ENCODE measurements at places on chromosomes 12 and 14. TPM values are rescaled to one million over a fixed set of nuclear protein-coding genes. Genes with fewer than 3 reads are reported as not detected.

The BCL11B gene
- 27.0 TPM for total RNA-seq

The MANSC4 gene
- total RNA-seq, result 0.47 TPM

The FOXM1 gene
- 1.1 TPM for total RNA-seq

The RERG gene
- 2.2 TPM for total RNA-seq

The WASHC3 gene
- 55.1 TPM for total RNA-seq

- no peak for DNase-seq
These were observed 31.5 kb downstream of the MEG3 start for GRCh38 chr14:100857233-100857922.

DNA sequence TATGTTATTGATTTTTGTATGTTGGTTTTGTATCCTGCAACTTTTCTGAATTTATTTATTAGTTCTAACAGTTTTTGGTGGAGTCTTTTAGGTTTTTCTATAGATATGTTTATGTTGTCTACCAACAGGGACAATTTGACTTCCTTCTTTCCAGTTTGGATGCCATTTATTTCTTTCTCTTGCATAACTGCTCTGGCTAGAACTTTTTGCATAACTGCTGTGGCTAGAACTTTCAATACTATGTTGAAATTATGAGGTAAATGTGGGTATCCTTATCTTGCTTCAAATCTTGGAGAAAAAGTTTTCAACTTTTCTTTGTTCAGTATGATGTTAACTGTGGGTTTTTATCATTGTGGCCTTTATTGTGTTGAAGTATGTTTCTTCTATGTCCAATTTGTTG, 39.9 kb upstream of the PLBD1 start:
- DNase-seq, result no peak

DNA sequence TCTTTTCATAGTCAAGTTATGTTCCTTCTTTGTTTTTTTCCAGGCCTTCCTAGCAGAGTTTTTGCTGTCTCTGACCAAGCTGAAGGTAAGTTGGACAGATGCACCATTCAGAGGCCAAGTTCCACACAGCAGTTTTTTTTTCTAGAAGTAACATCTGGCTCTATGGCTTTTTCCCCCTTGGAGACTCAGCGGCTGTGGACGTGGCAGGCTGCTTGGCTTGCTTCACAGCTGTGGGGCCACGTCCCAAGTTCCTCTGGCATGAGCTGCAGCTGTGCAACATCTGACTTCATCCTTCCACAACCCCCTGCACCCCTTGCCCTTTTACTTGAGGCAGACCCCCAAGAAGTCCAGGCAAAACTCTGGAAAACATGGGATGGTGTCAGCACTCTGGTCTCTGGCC, 24.2 kb upstream of the RHOJ start:
- no peak for DNase-seq

- DNase-seq, result no peak
These were observed 252.6 kb downstream of the FOXN3 start for GRCh38 chr14:89164168-89165073.

DNA sequence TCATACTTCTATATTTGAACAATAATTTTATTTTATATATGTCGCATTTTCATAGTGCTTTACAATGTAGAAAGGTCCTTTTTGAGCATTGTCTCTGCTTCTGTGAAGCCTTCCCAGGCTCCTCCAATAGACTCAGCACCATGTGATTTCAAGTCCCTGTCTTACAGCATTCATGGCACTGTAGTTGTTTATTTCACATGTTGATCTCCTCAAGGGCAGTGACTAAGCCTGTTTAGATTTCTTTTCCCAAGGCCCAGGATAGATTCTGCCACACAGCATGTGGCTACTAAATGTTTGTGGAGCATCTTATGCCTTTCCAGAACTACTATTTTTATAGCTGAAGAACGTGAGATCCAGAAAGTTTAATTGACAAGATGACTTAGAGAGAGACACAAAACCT, 391.7 kb downstream of the TMEM117 start:
- no peak for DNase-seq

DNA sequence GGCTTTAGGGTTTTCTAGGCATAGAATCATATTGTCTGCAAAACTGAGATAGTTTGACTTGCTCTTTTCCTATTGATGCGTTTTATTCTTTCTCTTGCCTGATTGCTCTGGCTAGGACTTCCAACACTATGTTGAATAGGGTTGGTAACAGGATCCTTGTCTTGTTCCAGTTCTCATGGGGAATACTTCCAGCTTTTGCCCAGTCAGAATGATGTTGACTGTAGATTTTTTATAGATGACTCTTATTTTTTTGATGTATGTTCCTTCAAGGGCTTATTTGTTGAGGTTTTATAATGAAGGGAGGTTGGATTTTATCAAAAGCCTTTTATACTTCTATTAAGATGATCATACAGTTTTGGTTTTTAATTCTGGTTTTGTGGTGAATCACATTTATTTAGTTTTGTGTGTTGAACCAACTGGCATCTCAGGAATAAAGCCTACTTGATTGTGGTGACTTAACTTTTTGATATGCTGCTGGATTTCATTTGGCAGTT, 478.2 kb downstream of the TMEM117 start:
- DNase-seq, result no peak

GRCh38 chr12:52558781-52559445, 6.0 kb upstream of the KRT71 start:
- no peak for DNase-seq

DNA sequence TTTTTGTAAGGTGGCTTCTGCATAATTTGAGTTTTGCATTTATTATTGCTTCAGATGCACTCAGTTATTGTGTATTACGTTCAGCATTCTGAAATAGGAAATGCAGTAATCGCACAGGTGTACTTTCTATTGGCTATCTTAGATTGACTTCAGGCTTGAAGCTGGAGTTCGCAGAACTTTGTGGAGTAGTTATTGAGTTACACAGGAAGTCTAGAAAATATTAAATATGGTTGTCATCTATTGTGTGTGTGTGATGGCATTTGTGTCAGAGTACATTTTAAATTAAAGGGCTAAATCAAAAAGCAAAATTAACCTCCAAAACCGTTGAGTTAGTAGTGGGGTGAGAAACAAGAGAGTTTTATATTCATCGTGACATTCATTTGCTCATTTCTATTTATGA, 2.7 kb downstream of the ARID2 start:
- no peak for DNase-seq

DNA sequence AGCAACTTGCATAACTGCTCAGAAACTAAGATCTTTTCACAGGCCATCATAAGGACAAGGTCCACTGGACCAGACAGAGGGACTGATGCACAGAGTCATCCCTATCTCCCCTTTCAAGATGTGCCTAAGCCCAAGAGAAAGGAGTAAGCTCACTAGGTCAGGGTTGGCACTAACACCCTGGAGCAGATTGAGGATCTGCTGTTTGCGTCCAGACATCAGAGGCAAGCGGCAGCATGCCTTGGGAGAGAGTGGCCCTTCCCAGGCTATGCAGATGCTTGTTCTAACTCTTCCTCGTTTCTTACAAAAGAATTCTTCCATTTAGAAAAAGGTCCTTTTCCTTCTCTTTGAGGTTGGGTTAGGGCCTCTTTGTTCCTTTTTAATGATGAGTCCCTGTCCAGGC, 187.2 kb downstream of the KCNA5 start:
- DNase-seq, result no peak

- no peak for DNase-seq
These were observed 7.0 kb downstream of the NACA start for GRCh38 chr12:56718149-56718548.

DNA sequence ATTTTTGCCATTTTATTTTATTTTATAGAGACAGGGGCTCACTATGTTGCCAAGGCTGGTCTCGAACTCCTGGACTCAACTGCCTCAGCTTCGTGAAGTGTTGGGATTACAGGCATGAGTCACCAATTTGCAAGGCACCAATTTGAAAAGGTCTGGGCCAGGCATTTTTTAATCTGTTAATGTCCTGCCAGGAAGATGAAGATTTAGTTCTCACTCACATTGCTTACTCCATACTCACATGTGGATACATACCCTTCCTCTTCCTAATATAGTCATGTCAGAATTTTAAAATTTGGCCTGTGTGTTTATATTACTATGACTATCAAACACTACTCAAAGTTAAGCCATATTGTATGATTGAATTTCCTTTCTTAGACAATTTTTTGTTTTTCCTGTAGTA, 15.3 kb upstream of the EML1 start:
- DNase-seq, result no peak

DNA sequence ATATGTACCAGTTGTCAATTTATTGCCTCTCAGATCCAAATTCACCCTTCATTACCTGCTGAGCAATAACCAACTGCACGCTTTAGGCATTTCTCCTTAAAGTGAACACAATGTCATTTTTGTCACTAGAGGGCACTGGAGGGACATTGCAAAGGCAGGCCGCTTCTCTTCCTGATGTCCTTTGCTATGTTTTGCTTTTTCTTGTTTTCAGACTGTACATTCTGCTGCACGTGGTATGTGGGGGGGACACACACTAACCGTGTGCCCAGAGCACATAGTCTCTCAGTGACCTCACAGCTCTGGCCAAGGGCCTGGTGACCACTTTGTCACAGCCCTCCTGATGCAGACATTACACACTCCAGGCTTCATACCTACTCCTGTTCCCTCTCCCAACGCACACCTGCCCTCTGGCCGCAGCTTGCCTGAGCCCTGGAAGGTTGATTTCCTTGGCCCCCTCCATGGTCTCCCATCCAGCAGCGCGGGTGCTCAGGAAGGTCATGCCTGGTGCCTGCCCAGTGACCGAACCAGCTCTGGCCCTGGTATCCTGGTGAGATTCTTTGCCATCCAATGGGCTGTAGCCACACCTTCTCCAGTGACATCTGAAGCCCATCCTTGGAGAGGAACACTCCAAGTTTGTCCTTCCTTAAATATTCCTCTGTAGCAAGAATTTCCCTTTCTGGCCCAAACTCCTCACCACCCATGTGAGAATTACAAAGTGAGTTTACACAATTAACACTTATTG, 39.9 kb downstream of the MYO1H start:
- DNase-seq, result no peak

DNA sequence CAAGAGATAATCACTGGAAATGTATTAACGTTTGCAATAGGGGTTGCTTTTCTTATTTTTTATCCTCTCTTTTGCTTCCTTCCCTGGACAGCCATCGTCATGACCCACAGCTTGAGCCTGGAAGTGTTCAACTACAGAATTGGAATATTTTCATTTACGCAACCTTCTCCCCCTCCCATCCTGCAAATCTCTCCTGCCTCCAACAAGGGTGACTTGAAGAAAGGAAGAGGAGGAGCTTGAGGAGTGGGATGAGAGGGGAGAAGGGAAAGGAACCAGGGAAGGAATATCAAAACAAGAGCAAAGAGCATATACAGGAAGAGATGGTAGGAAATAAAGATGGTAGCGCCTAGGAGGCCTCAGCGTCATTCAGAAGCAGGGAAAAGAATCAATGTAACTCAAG, 1.6 kb upstream of the MANSC4 start:
- DNase-seq, result no peak

- no peak for DNase-seq
These were observed 13.2 kb downstream of the CLEC4E start for GRCh38 chr12:8527250-8528130.

GRCh38 chr14:44494137-44494536, 12.9 kb downstream of the FSCB start:
- no peak for DNase-seq

- DNase-seq, result no peak
These were observed 81.4 kb downstream of the KIF26A start for GRCh38 chr14:104219731-104220214.

DNA sequence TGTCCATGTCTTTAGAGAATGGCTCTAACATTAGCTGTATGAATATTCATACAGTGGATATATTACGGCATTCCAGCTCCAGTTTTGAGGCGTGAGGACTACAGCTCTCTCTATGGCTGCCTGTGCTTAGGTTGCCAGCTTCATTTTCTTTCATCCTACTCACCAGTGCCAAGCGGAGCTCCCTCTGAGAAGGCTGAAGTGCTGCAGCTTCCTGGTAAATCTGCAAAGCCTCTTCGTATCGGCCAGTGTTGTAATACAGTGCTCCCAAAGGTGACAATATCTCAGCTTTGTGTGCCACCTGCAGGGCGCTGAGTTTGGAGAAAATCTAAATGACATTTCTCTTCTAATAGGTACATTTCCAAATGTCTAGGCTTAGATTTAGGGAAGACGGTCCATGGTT, 19.8 kb upstream of the OVCH1 start:
- DNase-seq, result peak; percentile 5

- DNase-seq, result no peak
These were observed 65.5 kb upstream of the MDM1 start for GRCh38 chr12:68397566-68398158.

DNA sequence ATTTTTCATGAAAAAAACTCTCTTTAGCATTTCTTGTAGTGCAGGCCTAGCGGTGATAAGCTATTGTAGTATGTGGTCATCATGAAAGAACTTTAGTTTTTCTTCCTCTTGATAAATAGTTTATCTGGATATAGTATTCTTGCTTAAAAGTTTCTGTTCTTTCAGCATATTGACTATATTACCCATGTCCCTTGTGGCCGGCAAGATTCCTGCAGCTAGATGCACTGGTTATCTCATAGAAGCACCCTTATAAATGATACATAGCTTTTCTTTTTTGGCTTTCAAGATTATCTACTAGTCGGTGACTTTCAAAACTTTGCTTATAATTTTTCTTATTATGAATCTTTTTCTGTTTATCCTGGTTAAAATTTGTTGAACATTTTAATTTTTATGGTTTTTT, 234.8 kb downstream of the ALG10 start:
- DNase-seq, result no peak

GRCh38 chr14:76761136-76761959, at the start of gene VASH1:
Gene VASH1 (plus strand): TSS chr14:76761468. CDS start chr14:76762822, 1,354 bp downstream.
- DNase-seq, result peak; percentile 64

- DNase-seq, result no peak
These were observed 84.8 kb upstream of the KITLG start for GRCh38 chr12:88665071-88665470.

DNA sequence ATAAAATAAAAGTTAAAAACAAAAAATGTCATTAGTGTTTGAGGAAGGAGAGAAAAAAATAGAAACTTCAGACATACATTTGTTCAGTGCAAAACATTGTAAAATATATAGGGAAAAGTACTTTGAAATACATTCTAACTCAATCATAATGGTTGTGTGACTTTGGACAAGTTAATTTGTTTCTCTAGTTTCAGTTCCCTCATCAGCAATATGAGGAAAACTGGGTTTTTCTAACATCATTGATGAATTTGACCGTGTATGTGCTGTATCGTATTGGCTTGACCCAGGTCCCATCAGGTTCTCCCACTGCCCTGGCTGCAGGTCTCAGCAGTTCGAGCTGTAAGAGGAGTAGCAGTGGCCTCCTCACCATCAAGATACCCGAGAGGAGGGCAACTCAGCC, 173.9 kb upstream of the ATF7IP start:
- DNase-seq, result no peak
